ENCODE measurements at places on chromosomes 4 and X.

DNA sequence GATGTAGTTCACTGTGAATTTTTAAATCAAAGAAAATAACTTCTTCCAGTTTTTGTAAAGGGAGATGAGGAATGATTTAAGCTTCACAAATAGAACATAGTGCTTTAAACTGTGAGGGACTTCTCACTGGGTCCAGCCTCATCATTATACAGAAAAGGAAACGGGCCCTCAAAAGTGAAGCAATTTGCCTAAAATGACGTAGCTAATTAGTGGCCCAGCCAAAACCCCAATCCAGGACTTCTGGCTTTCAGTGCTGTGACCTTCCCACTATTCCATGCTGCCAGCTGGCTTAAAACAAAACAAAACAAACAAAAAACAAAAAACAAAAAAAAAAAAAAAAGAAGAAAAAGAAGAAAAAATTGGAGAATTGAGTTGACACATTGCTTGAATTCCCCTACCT lies 45.0 kb upstream of the STOX2 start:
- no peak for DNase-seq

DNA sequence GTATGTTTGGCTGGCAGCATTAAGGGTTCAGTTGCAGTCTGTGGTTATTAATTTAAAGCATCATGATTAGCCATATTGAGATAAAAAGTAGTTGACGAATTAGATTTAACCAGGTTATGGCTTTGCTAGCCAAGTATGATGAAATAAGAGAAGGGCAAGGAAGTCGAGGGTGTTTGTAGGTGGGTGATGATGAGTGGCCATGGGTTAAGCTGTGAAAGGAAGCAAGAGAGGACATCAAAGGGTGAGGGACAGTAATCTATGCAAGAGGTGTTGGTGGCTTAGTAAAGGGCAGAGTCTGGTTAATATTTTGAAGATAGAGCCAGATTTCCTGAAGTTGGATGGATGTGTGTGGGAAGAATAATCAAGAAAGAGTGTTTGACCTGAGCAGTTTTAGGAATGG lies 44.5 kb downstream of the STIM2 start:
- DNase-seq: no peak

GRCh38 chrX:47216393-47216925 lies 2.0 kb upstream of the CDK16 start:
- DNase-seq: no peak

GRCh38 chrX:46722742-46723568 lies 36.0 kb downstream of the SLC9A7 start:
- no peak for DNase-seq

DNA sequence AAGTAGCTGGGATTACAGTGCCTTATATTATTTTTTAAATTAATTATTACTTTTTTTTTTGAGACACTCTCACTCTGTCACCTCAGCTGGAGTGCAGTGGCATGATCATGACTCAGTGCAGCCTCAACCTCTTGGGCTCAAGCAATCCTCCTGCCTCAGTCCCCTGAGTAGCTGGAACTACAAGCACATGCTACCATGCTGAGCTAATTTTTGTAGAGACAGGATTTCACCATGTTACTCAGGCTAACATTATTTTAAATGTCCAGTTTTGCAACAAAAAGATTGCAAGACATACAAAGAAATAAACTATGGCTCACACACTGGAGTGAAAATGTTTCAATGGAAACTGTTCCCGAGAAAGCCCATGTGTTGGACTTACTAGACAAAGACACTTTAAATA lies 59.2 kb downstream of the MND1 start:
- DNase-seq: no peak

GRCh38 chr4:30760551-30760950 lies 40.4 kb downstream of the PCDH7 start:
- no peak for DNase-seq

GRCh38 chr4:103054030-103054429 lies 22.5 kb downstream of the SLC9B2 start:
- no peak for DNase-seq

DNA sequence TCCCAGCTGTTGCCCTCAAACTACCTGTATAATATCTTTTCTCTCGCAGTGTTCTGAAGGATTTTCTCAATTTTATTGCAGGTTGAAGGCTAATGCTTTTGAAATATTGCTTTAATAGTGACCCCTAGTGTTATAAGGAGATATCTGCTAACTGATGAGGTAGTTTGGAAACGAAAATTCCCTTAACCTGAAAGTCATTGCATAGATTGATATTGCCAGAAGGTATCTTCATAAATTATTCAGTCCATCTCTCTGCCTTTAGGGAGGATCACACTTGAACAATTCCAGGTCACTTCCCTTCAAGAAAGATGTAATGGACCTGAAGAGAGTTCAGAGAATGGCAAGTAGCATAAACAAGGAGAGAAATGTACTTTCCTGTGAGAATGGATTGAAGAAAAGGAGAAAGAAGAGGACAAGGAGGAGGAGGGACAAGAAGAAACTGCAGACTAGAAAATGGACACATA lies 44.1 kb downstream of the TIGD4 start:
- DNase-seq: no peak

GRCh38 chr4:24763631-24764297 lies 31.6 kb upstream of the SOD3 start:
- DNase-seq: no peak

DNA sequence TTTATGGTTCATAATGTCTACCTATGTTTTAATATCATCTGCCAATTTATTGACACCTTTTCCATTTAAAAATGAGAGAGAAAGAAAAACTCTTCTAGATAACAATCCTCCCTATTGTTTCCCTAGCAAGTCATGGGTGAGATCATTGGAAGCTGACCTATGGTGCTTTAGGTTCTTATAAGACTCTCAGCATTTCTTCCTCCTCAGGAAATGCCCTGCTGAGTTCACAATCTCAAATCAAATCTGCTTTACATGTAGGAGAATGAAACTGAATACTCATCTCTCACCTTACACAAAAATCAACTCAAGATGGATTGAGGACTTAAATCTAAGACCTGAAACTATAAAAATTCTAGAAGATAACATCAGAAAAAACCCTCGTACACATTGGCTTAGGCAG lies 267.4 kb downstream of the RAPGEF2 start:
- DNase-seq: no peak

DNA sequence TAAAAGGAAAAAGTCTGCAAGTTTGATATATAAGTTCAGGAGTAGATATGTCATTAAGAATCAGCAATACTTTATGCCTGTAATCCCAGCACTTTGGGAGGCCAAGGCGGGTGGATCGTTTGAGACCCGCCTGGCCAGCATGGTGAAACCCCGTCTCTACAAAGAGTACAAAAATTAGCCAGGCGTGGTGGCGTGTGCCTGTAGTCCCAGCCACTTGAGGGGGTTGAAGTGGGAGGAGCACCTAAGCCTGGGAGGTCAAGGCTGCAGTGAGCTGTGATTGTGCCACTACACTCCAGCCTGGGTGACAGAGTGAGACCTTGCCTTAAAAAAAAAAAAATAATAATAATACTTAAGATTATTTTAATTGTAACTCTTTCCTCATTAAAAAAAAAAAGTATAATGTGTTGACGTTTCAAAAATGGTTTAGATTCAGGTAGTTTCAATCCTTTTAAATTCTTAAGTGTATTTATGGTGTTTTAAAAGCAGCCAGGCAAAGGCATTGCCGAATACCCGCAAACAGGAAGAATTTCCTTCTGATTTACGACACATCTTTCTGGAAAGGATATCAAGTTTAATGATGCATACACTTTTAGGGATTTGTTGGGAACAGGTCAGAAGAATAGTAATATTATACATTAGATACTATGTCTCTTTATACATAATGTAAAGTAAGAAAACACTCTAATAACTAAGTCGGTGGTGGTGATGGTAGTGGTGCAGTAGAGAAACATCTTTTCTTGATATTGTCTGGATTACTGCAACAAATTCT lies 80.9 kb downstream of the KDM6A start:
- DNase-seq: no peak

DNA sequence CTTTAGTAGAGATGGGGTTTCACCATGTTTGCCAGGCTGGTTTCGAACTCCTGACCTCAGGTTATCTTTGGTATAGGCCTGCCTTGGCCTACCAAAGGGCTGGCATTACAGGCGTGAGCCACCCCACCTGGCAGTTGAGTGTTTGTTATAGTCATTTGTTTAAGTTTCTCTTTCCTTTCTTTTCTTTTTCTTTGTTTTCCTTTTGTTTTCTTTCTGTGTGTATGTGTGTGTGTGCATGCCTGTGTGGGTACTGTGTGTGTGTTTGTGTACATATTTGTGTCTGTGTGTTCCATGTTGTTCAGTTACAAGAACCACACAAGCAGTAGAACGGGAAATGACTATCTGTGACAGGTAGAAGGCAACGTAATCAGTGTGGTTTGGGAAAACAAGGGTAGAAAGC lies 624.9 kb downstream of the FSTL5 start:
- DNase-seq: no peak

DNA sequence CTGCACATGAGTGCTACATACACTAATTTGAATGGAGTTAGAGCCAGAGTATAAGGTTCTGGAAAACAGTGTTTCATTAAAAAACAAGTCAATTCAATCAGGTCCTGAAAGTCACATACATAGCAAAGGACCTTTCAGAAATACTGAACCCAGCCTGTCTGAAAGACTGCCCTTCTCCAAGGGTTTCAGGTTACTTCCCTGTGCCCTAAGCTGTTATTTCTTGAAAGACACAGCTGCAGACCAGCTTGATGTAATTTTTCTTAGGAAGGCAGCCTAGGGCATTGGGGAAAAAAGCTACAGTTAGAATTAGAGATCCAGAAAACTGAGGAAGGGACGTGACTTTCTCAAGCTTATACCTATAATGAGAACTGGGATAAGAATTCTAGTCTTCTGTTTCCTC lies 155.9 kb upstream of the MAOA start:
- DNase-seq: no peak

DNA sequence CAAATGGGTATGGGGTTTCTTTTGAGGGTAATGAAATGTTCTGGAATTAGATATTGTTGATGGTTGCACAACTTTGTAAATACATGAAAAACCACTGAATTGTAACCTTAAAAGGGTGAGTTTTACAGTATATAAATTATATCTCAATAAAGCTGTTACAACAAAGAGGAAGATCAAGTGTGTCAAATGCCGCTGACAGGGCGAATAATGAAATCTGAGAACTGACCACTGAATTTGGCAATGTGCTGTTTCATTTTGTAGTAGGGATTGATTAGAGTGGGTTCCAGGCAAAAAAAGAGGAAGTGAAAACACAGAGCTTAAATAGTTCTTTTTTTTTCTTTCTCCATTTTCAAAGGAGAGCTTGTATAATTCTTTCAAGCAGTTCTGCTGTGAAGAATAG lies 161.1 kb upstream of the NAP1L5 start:
- DNase-seq: no peak

DNA sequence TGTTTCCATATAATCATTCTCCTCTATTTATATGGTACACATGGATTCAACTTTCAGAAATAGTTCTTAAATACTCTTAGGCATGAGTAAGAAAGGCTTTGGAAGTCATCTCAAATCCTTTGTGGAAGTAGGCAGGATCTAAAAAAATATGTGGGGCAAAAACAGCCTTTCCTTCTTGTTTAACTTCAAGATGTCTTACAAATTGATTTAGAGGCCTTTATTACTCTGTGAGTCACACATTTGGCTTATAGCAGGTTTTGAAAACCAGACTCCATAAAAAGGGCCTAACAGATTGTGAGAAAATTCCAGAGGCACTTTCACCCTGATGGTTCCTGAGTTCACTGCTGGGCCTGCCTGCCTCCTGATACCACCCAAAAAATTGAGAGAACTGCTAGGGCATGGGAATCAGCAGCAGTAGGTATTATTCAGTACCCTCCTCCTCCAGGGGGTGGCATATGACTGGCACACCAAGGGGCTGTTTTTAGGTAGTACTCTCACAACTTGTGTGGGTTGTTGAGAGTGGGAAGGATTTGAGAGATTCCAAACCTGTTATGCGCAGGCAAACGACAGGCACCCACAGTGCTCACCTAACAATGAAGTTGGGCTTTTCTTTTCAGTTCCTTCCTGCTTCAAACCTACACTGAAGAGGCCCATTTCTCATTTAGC lies 162.7 kb upstream of the MBNL3 start:
- no peak for DNase-seq

DNA sequence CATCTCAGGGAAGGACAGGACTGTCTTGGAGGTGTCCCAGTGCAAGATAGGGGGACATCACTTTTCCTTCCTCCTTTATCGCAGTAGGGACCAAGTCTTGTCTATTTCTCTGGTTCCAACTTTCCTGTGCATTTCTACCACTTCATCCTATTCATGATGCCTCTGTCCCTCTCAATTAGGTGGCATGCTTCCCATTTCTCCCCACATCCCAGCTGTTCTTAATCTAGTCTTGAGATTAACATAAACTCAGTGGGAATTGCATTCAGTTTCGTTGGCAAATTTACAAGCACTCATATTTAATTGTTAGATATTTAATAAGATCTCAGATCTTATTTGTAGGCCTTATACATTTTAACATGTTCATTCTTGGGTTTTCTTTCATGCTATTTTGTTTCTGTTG lies 15.7 kb upstream of the ODAM start:
- DNase-seq: no peak

DNA sequence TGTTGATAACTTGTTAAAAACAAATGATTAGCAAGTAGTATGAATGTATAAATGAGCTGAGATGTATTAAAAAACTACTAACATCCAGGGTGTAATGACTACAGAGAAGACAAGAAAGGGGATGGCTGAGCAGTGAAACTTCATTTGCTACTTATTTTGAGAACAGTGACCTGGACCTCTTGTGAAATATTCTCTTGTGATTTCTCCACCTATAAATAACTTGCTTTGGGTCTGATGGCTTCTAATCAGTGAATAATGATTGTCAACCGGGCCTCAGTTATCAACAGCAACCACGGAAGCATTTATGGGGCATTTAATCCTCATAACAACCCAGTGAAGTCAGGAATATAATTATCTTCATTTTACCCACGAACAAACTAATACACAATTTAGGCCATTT lies 154.2 kb upstream of the HAND2 start:
- no peak for DNase-seq

GRCh38 chrX:23287191-23287725 lies 47.4 kb upstream of the PTCHD1 start:
- no peak for DNase-seq

DNA sequence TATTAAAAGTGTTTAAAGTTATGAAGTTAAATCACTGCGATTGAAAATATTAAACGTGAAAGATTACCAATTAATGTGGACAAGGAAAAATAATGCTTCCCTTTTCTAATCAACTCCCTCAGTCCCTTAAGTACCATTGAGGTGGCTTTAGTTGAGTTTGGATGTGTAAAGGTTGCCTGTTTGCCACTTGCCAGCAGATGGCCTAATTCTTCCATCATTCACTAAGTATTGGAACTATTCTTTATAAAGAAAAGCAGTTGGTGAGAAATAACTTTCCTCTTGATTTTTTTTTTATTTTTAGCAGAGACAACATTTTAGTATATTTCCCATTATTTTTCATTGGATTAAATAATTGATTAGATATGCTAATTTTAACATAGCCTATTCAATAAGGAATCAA lies 295.9 kb upstream of the TACR3 start:
- DNase-seq: no peak

DNA sequence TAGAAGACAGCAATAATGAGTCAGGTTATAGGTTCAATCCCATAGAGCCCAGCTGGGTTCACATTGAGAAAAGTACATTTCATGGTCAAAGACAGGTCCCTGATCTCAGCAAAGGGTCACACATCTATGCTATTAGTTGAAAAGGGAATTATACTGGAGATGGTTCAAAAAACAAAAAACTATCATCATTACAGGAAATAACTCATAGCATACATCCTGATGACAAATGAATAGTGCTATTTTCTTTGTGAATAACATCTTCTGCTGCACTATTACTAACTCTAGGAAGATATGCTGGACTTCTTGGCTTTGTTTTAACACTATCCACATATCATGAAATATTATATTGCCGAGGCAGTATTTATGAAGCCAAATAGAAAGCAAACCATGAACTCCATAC lies 202.5 kb upstream of the MAB21L2 start:
- no peak for DNase-seq

All from GM12891 (cell line).